ENCODE measurements at places on chromosomes 3 and 15.
A peak's percentile ranks its signal among the peaks of the same experiment; 100 is the strongest.

- no peak for DNase-seq
Observed at GRCh38 chr3:89699771-89700170, 592.4 kb downstream of the EPHA3 start.

GRCh38 chr3:38276081-38276916 is 5.8 kb upstream of the SLC22A14 start:
- DNase-seq: no peak

DNA sequence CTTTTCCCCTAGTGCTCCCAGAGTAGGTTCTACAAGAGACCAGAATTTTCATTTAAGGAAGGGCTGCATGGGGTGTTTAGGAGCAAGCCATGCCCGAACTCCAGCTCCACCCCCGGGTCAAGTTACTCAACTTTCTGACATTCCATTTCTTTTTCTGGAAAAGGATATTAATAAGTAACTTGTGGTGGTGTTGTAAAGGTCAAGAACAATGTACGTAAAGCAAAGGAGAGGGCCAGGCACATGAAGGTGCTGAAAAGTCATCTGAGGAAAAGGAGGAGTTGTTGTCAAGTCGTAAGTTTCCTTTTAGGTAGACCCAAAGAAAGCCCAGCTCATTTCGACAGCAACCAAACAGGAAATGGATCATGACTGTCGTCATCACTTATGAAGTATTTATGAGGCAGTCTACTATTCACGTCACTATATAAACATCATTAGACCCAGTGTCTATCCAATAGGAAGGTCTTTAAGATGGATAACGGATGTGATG is 319.6 kb upstream of the IL12A start:
- DNase-seq: no peak

DNA sequence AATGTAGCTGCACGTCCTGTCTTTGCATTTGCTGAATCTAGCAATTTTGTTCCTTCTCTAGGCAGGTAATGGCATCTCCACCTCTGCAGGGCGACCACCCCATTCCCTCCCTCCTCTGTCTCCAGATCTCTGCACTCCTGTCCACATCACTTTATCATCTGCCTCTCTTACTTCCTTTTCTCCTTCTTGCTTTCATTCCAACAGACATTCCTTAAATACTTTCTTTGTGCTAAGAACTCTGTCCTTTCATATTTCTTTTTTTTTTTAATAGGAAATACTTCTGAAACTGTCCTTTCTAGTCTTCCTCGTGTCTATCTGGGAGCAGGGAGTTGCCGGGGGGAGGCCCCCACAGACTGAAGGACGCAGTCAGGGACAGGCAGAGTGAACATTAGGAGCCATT is 7.2 kb downstream of the ITIH3 start:
- no peak for DNase-seq

DNA sequence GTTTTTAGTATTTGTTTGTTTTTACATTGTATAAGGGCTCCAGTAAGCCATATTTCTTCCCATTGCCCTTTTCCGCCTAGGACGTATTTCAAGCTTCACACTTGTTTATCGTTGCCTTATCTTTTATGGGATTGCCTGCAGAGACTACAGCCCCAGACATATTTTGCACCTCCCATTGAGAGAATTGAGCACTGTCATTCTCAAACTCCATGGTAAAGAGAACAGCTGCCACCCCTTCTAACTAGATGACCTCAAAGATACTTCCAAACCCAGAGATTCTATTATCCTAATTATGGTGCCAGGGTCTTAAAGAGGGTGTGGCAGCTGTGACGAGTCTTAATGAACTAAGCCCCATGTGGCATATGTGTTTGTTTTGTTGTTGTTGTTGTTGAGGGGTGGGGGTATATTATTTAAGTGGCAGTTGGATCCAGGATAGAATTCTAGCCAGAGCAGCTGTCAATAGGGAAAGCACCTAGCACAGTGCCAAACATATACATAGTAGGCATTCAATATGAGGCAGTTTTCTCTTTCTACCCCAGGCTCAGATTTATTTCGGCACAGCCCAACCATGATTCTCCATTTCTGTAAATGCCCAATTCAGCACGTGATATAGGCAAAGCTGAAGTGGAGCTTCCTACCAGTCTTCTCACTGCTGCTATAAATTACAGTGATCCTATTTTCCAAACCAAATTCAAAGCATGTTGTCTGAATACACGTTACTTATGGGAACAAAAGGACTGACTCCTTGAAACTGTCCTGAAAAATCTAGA is 932 bp upstream of the TP53BP1 start:
- no peak for DNase-seq

DNA sequence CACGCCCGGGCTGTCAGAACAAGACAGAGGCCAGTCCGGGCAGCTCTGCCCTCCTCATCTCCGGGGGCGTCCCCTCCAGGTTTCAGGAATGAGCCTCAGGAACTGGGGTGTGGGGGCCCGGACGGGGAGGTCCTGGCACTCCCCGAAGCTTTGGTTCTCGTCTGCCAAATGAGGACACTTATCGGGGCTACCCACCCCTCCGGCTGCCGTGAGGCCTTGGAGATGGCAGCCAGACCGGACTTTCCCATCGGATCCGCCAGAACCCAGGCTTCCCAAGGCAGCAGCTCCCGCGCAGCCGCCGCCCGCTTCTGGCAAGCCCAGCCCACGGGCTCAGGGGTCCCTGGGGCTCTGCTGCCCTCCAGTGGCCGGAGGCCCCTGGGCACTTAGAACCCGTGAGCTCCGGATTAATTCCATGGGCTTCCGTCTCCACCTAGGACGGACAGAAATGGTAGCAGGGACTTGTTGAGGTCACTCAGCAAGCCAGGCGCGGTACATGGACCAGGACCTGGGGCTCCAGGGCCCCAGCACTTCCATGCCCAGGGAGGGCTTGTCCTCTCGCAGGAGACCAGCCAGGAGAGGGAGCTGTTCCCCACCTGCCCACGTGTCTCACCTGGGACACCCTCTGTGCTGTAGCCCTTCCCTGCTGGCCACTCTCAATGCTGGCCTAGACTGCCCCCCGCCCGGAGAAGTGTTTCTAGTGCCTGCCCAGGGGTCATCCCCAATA is 89.4 kb downstream of the LINGO1 start:
- peak; percentile 58 for DNase-seq

DNA sequence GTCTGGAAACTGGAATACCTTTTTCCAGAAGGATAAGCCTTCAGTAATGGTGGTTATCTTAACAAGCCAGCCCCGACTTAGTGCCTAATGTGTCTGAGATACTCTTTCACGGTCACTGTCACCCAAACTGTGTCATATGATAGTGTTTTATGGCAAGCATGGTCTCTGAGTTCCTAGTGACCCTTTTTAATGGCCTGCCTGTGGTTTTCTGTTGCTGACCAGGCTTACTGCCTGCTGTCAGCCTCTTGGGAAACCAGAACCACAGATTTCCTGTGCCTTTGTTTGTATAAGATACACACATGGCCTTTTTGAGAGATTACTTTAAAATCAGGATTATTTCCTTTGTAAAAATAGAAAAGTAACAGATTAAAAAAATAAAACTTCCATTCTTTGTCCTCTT is 22.4 kb downstream of the HPS3 start:
- DNase-seq: no peak

DNA sequence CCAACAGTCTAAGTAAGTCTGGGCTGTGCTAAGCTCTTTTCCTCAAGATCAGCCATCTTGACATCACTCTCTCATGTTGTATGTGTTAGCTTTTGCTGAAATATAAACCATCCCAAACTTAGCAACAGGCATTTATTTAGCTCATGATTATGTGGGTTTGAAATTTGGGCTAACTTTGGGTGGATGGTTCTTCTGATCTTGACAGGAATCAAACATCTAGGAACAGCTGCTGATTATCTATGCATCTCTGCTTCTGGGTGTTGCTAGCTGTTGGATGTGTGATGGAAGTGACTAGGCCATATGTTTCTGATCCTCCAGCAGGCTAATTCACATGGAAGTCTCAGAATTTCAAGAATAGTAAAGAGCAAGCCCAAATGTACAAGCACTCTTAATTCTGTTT is 615.2 kb upstream of the TGFBR2 start:
- no peak for DNase-seq

DNA sequence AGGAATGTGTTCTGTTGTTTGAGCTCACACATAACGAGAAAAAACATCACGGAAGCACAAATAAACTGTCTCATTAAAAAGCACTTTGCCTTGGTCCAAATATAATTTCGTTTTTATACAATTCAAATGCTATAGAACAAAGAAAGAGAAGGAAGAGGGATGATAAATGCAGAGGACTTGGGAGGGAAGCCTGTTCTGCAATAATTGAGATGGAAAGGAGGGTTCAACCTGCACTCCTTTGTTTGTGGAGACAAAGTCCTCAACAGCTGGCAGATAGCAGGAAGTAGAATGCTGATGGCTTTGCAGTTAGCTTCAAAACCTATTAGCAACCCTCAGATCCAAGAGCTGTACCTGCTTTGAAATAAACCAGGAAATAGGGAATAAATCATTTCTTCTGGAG is 1010.8 kb downstream of the FHIT start:
- no peak for DNase-seq

Data from Panc1 (cell line).